ENCODE measurements at places on chromosomes 1 and 21.
A peak's percentile ranks its signal among the peaks of the same experiment; 100 is the strongest.

DNA sequence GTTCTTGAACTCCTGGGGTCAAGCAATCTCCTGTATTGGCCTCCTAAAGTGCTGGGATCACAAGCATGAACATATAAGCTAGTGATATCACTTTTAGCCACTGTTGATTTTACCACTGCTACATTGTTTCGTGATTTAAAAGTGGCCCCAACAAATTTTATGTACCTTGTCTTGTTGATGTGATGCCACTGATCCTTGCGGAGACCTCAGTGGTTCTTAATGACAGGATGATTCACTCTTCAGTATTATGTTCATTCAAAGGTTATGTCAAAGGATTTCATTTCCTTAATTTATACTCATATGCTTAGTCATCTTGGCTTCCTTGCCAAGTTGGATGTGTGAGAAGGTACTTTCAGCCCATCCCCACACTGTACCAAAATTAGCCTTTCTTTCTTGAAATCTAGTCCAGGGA lies 12.1 kb downstream of the PRKACB start:
- DNase-seq, result no peak

DNA sequence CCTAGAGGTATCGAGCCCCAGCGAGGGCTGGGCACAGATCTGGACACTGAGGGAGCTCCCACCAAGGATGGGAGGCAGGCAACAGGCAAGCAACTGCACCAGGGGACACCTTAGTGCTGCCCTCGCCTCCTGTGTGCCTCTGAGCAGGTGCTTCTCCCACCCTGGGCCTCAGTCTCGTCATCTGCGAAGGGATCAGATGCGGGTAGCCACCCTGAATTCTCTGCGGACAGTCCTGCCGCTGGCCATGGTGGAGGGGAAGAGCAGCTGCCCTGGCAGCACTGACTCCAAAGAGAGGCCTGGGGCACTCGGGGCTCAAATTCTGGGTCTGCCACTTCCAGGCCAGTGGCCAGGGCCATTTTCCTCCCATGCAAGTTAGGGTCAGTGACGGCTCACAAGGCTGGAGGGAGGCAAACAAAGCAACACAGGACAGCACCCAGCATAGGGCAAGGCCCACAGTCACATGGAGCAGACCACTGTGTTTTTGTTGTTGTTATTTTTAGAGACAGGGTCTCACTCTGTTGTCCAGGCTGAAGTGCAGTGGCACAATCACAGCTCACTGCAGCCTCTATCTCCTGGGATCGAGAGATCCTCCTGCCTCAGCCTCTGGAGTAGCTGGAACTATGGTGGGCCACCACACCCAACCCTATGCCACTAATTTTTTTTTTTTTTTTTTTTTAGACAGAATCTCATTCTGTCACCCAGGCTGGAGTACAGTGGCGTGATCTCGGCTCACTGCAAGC lies 7.1 kb upstream of the SDC3 start:
- no peak for DNase-seq

DNA sequence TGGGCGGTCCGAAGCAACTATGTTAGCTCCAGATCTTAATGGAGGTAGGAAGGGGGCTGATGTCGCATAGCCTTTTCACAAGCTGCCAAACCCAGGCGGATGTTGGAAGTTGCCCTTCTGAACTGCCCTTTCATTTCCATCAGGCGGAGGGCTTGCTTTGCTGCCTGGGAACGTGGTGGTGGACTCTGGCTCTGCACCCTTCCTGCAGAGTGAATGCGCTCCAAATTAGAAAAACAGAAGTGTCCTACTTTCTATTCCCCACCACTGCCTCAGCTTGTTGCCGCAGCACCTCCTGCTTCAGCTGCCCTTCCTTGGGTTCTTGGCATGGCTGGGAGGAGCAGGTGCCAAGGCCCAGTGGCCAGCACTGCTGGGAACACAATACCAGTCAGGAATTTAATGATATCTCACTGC lies 60.6 kb downstream of the AK4 start:
- no peak for DNase-seq

DNA sequence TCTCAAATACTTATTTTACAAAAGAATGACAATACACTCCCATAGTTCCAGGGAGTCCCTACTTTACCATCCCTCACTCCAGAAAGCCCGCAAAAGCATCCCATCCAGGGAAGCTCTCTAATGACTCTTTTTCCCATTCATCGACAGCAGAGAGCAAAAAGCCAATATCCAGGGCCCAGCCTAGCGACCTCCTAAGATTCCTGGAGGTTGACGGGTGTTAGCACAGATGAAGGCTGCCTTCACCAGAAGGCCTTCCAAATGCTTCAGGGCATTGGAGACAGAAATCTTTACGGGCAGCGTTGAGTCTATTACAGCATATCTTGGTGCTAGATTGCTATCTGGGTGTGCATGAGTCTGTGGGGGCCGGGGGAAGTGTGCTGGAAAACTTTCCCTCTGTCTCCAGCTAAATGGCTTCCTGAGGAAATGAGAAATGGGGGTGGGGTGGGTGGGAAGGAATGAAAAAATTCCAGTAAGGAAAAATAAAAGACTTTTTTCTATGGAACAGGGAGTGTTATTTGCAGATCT lies 136.6 kb downstream of the PROX1 start:
- DNase-seq, result no peak

GRCh38 chr1:83641206-83641658 lies 357.7 kb downstream of the TTLL7 start:
- DNase-seq, result no peak

GRCh38 chr1:223114871-223115270 lies 28.2 kb downstream of the TLR5 start:
- DNase-seq, result no peak

DNA sequence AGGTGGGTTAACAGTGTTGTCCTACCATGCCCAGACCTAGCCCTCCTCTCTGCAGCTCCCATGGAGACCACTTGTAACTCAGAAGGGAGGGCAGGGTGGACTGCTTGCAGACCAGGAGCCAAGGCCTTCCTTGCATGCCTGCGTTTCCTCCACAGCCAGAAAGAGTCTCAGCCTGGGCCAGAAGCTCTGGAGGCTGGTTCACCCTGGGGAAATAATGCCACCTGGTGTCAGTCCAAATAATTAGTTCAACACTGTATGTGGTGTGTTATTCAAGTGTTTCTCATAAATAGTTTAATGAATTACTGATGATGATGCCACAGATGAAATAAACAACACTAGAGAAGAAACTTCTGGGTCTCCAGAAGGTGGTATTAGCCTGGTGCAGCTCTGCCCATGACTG lies 16.9 kb upstream of the VANGL1 start:
- no peak for DNase-seq

DNA sequence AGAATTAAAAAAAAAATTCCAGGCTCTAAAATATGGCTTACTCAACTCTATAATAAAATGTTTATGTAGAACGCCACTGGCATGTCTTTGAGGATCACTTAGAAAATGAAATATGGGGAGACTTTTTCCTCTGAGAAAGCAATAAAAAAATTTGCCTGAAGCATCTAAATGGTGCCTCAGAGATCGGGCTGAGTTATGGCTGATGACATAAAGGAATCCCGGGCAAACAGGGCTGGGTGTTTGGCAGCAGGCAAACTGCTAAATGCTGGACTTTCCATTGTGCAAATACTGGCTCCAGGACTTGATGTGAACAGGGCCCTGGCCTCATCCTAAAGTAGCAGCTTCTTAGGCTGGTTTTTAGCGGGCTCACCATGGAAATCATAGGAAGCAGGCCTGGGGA lies 44.5 kb upstream of the C1orf87 start:
- no peak for DNase-seq

DNA sequence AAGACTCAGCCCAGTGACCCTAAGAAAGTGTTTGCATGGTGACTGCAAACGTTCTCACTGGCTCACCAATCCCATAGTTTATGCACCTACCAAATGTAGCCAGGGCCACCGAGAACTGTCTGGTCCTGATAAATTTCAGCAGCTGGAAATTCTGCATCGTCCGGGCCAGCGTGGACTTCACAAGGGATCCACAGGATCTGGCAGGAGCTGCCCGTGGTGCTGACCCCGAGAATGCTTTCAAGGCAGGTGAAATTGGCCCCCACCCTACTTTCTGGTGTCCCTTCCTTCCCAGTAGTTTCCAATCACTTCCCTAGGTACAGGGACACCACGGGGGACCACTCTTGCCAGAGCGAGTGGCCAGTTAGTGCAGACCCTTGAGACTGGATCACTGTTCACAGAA lies 26.2 kb downstream of the UBASH3A start:
- no peak for DNase-seq

DNA sequence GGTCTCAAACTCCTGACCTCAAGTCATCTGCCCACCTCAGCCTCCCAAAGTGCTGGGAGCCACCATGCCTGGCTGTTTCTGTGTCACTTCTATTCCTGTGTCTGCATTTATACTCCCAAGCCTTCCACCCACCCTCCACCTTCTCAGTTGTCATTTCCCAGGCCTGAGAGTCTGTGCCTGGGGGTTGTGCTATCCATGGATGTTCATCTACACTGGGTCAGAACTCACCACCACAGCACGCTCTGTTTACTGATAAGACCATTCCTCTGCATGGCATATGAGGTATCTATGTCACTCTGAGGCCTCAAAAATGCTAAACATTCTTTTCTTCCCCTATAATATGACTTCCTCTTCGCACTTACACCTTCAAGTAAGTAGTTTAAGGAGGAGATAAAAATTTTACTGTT lies 6.1 kb downstream of the NENF start:
- DNase-seq, result no peak

DNA sequence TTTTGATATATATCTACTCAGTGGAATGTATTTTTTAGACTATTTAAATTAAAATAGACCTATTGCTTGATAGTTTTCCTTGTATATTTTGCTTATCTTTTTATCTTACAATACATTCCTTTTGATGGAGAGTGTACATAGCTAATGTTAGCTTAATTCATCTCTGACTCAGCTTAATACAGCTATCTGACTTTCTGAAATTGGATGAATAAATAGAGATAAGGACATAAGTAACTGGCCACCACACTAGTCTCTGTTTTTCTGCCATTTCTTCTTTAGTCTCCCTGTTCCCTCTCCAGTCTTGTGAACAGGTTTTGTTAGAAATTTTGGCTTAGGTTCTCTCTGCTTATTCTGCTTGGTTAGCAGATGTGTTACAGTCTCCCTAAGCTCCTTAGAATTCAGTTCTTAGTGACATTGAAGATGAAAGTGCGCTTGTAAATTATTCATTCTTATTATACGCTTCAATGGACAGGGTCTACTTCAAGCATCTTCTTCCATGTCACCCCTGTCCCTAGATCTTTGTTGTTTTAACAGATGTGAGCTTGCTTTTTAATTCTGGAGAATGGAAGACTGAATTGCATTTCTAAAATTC lies 59.6 kb downstream of the XPR1 start:
- DNase-seq, result no peak

DNA sequence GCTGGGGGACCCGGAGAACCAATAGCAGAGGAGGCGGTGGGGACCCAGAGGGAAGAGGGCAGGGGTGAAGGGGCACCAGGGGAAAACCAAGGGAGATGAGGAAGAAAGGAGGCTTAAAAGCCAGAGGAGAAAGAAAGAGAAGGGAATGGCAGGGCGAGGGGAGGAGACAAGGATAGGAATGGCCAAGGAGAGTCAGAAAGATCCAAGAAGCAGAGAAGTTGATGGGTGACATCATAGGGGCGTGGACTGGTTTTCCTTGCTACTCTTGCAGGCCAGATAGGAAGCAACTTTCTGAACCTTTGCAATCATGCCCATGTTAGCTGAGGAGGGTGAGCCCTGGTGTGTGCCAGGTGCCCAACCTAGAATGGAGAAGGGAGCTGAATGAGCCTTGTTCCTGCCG lies 5.4 kb downstream of the NPR1 start:
- DNase-seq, result no peak

GRCh38 chr1:19525607-19526545 lies 40.5 kb upstream of the CAPZB start:
- DNase-seq, result peak; percentile 57

DNA sequence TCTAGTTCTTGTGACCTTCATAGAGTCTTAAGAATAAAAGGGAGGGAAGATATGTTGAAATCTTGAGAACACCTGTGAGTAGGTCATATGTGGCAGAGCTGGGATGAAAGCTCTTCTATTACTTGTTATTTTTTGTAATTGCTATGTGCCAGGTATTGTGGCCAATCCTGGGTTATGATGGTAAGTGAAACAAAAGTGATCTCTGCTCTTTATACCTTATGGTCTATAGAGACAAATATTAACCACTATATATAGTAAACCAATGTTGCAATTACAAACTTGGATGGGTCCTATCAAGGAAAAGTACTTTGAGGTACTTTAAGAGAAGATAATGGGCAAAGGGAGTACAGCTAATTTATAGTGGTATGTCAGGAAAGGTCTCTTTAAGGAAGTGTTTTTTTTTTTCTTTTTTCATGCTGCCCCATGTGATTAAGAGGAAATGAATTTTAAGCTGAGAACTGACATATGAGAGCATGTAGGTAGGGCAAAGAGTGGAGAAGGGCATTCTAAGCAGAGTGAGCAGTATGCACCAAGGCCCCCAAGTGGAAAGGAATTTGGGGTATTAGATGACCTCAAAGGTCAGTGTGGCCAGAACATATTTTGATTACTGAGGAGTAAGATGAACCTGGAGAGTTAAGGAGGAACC lies 43.3 kb downstream of the POU2F1 start:
- DNase-seq, result peak; percentile 24

DNA sequence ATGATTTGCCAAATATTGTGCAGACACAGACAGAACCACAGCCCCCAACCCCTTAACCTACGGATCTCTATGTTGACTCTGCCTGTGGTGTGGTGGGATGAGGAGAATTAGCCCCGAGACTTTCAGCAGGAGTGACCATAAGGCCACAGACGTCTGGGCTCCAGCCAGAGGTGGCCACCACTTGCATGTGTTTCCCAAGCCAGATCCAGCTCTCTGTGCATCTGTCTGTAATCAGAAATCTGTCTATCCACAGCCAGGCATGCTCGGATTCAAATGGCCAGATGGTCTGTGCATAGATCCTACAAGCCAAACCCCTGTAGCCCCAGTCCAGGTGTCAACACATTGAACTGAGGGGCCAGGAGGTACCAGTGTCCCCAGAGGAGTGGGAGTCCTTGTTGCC lies 140.6 kb downstream of the SYF2 start:
- no peak for DNase-seq

GRCh38 chr1:116869611-116870010 lies 40.1 kb upstream of the PTGFRN start:
- no peak for DNase-seq

- DNase-seq, result no peak
Observed at GRCh38 chr1:36465731-36466369, 1.7 kb upstream of the MRPS15 start.

GRCh38 chr21:25081096-25081495 lies 526.2 kb downstream of the MRPL39 start:
- DNase-seq, result no peak

DNA sequence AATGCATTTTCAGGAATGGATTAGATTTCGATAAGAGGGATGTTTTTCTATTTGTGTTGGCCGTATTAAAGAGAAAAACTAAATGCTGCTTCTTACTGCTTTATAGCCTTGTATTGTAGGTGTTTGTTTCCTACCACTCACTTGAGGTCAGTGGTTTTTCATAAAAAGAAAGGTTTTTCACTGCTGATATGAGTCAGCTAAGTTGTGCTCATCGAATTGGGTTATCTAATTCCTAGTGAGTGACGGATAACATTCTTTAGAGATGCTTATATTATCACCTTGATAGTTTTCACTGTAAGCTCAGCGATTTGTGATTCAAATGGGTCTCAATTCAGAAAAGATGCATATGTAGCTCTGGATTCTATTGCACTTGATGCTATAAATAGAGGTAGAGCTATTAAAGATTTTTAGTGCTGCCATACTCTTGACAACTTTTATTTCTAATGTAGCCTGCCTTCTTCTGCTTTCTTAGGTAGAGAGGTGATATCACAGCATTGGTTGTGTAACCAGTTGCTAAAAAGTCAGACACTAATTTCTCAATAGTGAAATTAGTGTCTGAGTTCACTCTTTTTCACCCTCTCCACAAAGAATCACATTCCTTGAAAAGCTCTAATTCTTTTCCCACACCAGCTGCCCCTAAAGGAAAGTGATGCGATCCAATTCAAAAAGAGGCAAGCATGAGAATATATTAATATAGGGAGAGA lies 180.0 kb downstream of the RASAL2 start:
- DNase-seq, result no peak

Measured in DMS153 (cell line).